ENCODE measurements at places on chromosomes 6 and 20. TPM values are rescaled to one million over a fixed set of nuclear protein-coding genes. Genes with fewer than 3 reads are reported as not detected.

DNA sequence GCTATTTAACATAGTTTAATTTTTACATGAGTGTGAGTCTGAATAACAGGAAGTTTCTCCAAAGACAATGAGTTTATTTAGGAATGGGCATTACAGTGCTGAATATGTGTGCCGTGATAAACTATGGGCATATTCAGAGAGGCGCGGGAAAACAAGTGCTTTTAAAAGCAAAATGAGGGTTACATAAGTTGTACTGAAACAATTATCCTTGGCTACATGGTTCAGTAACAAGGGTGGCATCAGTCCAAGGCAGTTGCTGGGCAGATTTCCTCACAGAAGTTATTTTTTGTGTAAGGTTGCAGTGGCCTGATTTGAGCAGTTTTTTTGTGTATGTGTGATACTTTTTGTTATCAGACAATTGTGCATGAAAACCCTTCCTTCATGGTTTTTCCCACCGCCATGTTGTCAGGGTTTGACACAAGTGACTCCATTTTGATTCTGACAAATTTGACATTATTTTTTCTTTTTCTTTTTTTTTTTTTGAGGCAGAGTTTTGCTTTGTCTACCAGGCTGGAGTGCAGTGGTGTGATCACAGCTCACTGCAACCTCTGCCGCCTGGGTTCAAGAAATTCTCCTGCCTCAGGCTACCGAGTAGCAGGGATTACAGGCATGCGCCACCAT lies 22.3 kb upstream of the PXDC1 start:
- no peak for DNase-seq

GRCh38 chr20:53262365-53262764 lies 290.2 kb downstream of the TSHZ2 start:
- no peak for DNase-seq

DNA sequence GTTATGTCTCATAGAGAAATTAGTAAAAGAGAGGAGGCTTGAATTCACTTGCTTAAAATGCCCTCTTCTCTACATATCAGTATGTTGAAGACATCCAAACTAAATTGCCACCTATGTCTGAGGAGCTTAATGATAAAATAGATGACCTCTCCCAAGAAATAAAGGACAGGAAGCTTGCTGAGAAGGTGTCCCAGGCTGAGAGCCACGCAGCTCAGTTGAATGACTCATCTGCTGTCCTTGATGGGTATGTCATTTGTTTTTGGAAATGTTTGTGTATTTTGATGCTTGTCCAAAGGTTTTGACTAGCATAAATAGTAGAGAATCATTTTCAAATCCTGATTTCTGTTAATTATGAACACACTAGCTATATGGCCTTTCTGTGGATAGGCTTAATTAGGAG lies 307.7 kb downstream of the ARHGAP18 start:
- DNase-seq: no peak

- no peak for DNase-seq
Measured at GRCh38 chr20:44648579-44648978, 2.9 kb downstream of the ADA start.

GRCh38 chr20:52379723-52380336 lies 188.3 kb upstream of the ZFP64 start:
- no peak for DNase-seq

GRCh38 chr20:23049201-23050075 lies at the start of gene THBD:
THBD (minus strand) TSS chr20:23049672; CDS start chr20:23049504, 168 bp downstream.
- no peak for DNase-seq

DNA sequence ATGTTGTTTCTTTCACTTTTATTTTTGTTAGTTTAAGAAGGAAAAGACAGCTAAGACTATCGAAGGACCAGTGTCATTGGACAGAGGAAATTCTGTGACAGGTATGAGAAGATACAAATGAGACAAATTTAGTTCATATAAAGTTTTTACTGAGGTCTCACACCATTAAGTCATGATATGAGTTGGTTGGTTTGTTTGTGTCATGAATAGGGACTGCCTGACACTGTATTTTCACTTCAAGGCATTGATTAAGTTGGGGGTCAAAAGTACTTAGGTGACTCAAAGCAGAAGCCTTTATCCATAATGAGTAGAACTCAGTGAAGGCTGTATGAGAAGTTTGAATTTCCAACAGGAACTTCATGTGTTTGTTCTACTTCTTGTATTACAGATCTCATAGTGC lies 21.3 kb upstream of the HIVEP2 start:
- DNase-seq: no peak

DNA sequence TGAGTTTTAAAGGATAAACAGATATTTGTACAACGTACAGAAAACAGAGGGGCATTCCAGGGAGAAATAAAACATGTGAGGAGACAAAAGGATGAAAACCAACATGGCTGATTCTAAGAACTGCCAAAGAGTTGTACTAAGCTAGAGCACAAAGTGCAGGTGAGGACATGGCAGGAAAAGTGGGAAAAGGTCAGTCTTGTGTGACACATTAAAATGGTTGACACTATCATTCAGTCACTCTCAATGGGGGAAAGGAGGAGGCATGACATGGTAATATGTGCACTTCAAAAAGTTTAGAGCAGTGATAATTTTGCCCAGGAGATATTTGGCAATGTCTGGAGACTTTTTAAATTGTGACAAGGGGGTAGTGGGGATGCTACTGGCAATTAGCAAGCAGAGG lies 21.8 kb downstream of the PHIP start:
- no peak for DNase-seq

DNA sequence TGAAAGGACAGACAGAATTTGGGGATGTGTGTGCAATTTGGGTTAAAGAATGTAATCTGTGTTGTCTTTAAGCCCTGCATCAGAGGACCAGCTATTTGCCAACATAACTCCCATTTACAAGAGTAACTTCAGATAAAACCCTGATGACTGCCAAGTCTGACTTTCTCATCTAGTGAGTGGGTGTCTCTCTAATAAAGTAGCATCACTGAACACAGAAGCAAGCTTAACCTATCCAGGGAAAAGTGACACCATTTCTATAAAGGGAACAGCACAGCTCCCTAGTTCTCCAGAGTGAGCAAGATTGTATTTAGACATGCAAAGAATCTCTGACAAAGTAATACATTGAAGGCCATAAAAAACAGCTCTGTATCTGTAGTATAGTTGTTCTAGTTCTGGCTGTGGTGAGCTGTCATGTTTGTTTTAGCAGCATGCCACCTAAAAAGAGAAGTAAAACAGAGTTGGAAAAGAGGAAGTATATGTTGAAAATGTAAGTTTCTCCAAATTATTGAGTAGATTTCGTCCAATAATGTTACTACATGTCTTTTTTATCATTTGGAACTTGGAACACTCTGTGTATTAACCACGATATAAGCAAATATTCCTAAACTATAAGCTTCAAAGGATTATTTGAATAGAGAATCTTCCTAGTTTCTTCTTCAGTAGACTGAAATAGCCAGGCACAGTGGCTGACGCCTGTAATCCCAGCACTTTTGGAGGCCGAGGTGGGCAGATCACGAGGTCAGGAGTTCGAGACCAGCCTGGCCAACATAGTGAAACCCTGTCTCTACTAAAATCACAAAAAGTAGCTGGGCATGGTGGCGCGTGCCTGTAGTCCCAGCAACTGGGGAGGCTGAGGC lies 8.8 kb upstream of the PIM1 start:
- DNase-seq: no peak

- no peak for DNase-seq
Measured at GRCh38 chr6:167776906-167777627, 49.6 kb upstream of the AFDN start.

GRCh38 chr20:774016-774659 lies 5.8 kb upstream of the SLC52A3 start:
- no peak for DNase-seq

DNA sequence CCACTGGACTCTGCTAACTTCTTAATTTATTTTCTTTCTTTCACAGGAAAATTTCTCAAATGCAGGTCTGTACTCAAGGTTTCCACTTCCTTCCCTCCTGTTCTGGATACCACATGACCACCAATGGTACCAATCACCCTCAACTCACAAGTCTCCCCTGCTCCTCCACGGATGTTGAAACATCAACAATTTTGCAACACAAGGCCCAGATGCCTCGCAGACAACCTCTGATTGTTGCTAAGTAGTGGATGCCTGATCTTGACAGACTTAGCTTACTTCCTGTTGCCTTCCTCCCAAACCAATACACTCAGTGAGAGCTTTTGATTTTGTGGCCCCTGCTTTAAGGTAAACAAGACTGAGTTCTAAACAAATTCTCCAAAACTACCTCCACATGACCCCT lies 146.6 kb downstream of the FRK start:
- DNase-seq: no peak

DNA sequence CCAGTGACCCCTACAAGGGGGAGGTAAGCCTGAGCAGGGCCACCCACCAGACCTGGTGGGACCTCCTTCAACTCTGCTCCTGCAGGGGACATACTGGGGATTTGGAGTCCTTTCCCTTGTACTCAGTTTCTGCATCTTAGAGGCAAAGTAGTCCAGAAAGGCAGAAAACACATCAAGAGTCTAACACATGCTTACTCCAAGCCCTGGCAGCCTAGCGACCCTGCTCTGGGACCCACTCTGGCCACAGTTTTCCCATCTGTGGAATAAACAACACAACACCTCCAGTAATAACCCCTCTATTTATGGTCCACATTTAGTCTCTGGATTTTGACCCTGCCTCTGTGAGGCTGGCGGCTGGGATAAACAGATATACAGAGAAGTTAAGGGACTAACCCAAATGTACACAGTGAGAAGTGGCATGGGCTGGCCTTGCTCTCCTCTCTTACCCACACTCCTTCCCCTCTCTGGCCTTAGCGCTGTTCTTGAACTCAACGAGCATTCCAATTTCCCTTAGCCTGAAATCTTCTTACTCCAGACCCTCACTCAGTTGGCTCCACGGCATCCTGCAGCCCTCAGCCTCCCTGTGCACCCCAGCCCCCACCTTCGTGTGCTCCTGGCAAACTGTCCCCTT lies 16.1 kb upstream of the TLDC2 start:
- no peak for DNase-seq

- no peak for DNase-seq
Measured at GRCh38 chr6:43489277-43490072, 12.1 kb downstream of the TJAP1 start.

DNA sequence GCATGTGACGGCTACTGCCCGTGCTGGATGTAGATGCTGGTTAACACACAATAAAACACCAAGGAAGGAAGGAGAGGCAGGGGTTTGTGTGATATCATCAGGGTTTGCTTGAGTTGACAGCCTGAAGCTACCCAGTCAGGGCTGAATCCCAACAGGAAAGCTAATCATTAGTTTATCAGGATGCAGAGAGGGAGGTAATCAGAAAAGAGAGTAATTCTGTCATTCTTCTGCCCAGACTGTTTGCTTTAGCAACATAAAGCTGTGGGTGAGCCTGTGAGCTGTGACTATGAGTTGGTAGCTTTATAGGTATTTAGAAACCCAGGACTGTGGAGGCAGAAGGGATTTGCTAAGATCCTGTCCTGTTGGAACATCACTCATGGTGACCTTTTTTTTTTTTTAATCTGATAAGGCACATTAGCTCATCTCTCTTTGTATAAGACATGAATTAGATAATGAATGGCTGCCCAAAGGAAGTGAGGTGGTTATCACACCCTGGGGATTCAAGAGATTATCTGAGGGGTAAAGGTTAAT lies 79.3 kb downstream of the CAP2 start:
- DNase-seq: no peak

DNA sequence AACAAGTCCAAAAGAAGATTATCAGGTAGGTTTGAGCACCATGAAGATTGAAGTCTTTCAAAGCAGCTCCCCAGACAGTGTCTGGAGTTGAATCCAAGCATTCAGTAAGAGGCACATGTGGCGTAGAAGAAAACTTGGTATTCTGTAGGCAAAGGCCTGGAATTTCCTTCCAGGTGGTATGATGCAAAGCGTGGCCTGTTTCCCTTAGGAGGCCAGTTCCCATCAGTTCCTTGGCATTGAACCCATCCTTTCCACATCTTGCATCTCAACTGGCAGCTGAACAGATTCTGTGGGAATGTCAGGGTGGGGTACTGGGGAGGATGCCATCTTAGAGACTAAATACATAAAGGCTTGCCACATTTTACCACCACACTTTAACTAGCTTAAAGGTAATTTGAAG lies 516.0 kb downstream of the BTBD3 start:
- DNase-seq: no peak

- no peak for DNase-seq
Measured at GRCh38 chr6:29763491-29764289, 40.5 kb downstream of the HLA-F start.

GRCh38 chr20:4775322-4776078 lies 53.8 kb downstream of the PRND start:
- no peak for DNase-seq

GRCh38 chr20:44582311-44583025 lies at the start of gene PKIG:
PKIG (plus strand) TSS chr20:44582579; CDS start chr20:44614557, 31,978 bp downstream.
- no peak for DNase-seq

DNA sequence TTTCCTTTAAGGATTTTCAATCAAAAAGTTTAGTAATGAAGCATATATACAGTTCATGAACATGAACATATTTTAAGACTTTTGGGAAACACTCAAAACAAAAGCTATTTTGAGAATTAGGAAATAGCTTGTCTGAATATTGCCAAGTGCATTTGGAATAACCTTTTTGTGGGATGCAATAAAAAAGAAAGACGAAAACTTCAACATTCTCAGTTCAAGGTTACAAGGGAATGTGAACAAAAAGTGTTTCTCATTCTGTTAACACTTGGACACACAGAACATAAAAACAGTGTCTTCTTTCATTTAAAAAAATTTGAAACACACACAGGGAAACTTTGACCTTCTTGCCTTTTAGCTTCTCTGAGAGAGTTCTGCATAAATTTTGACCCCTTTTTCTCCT lies 72.7 kb upstream of the TCF21 start:
- no peak for DNase-seq

GRCh38 chr6:111721753-111722154 lies 116.1 kb upstream of the TRAF3IP2 start:
- DNase-seq: no peak

DNA sequence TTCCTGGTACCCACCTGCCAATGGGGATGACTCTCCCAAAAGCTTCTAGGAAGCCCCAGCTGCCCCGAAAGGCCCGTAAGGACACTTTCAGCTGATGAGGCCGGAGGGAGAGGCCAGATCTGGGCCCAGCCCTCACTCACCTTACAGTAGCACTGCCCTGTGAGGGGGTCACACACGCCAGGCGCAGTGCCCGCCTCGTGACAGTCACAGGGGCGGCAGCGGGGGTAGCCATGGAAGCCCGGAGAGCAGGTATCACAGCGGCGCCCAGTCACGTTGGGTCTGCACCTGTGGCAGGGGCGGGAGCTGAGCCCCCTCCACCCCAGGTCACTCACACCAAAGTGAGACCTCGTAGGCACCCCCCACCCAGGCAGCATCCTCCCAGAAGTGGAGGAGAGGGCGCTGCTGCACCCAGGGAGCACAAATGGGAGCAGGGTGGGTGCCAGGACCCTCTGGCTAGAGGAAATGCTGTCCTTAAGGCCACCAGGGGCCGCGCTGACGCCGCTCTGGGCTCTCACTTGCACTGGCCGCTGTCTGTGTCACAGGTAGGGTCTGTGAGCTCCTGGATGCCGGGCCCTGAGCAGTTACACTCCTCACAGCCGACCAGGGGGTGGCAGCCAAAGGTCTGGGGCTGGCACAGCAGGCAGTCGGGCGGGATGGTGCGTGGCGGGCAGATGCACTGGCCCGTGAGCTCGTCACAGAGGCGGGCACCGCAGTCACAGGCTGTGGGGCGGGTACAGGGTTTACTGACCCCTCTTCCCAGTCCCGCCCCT lies 25.1 kb downstream of the ADRM1 start:
- DNase-seq: no peak

MLN gene
- not detected for total RNA-seq

PNLDC1 gene
- 0.33 TPM for total RNA-seq

OPN5 gene
- total RNA-seq: not detected

SLPI gene
- total RNA-seq: not detected

LY6G5B gene
- total RNA-seq: 34.2 TPM

JPH2 gene
- total RNA-seq: 4.2 TPM

PRND gene
- total RNA-seq: not detected

NR2E1 gene
- not detected for total RNA-seq

SRXN1 gene
- total RNA-seq: 13.3 TPM

PTGIS gene
- 117 TPM for total RNA-seq

EYS gene
- total RNA-seq: 0.60 TPM

CCN2 gene
- total RNA-seq: 683 TPM
